Liver (tissue), 10 donors: ENCODE measurements at places on chromosomes 4 and X.

GRCh38 chr4:2075987-2076907 lies 17.1 kb downstream of the NAT8L start:
- no peak for DNase-seq

GRCh38 chr4:184364100-184364921 lies 110.0 kb downstream of the IRF2 start:
- DNase-seq = no peak

GRCh38 chr4:83931659-83932438 lies 395.9 kb downstream of the GPAT3 start:
- no peak for DNase-seq

GRCh38 chrX:25001808-25002660 lies 13.7 kb downstream of the ARX start:
- DNase-seq = no peak

DNA sequence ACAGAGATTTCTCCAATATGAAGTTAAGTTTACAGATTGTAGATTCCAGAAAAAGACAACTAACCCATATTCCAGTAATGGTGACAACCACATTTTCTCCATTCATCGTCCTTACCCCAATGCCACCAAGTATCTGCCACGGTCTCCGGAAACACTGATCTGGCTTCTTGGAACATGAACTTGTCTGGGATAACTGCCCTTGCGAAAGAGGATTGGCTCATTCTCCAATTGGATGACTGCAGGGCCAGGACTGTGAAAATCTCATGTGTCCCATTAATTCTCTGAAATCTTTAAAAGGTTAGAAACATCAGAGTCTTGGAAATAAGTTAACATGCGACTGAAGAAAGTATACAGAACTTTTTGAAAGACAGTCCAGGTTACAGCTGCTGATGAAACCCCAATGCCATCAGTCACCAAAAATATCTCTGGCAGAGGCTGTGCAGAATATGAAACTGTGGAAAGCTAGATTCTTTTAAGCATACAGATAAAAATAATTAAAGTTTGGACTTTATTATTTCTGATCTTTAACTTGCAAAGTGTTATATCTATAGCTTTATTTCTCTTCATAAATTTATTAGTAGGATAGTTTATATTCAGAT lies 496.9 kb downstream of the PPARGC1A start:
- DNase-seq = no peak

GRCh38 chr4:53620956-53621355 lies 29.7 kb upstream of the LNX1 start:
- DNase-seq = no peak

- no peak for DNase-seq
Measured at GRCh38 chr4:67911141-67911540, 27.3 kb upstream of the TMPRSS11D start.

DNA sequence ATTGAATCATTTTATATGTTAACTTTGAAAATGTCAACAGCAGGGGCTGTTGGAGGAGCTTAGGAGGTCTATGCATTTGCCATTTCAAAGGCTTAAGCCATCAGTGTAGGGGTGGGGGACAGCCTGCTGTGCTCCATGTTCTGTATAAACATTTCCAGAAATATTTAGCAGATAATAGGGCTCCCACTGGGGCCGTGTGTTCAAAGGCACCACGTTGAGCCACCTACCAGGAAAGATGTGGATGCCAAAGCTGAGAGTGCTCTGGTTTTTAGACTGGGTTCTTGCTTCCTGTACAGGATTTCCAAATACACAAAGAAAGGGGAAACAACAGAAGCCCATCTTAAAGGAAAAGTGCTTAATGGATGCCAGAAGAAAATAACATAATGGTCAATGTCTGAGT lies 219.5 kb downstream of the CENPC start:
- no peak for DNase-seq
